ENCODE measurements at places on chromosomes 6 and 20. TPM values are rescaled to one million over a fixed set of nuclear protein-coding genes. Genes with fewer than 3 reads are reported as not detected.

Gene PSORS1C2
- not detected for total RNA-seq

Gene BMP5
- total RNA-seq: 1.2 TPM

DNA sequence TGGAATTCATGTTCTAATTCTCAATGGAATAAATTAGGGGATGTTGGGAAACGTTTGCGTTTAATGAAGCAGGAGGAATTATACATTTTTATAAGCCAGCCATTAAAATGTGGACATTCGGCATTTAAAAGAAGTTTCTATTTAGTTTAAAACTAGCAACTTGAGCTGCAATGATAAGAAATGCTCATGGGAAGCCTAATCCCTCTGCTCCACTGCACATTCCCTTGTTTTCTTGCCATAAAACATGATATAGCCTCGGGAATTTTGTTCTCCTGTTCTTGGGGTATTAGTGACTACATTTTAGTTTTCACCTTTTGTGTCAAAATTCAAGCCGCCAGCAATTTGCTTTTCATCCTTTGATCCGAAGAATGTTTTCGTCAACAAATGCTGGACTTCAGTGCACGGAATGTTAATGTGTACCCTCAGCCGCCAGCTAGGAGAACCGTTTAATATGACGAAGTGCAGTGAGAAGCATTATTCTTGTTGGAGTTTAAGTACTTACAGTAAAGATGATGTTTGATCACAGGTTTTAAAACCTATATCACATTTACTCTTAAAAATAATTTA, 137.9 kb downstream of the HIVEP1 start:
- no peak for DNase-seq

DNA sequence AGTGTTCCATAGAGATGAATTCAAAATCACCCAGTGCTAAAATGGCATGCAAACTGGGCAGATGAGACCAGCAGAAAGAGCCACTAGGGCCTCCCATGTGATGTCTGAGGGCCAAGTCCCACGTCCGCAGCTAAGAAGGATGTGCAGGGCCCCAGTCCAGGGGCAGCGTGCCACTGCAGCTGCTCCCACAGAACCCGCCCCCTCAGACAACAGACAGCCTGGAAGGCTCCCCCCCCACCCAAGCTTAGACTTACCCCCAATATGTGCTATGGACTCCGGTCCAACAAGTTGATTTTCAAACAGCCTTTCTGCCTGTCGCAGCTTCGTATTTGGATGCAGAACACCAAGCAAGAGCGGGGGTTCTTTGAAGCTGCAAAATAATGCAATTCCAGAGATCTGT, 14.0 kb downstream of the APMAP start:
- no peak for DNase-seq
